ENCODE measurements at places on chromosomes 2 and 18.

GRCh38 chr2:128525653-128526052, 207.0 kb upstream of the HS6ST1 start:
- DNase-seq = no peak

- DNase-seq = no peak
These were observed 6.7 kb upstream of the ATG16L1 start for GRCh38 chr2:233244818-233245217.

GRCh38 chr2:32290000-32290339, 12.3 kb downstream of the YIPF4 start:
- DNase-seq = no peak

- DNase-seq = no peak
These were observed 7.2 kb downstream of the AGAP1 start for GRCh38 chr2:235500761-235501672.

DNA sequence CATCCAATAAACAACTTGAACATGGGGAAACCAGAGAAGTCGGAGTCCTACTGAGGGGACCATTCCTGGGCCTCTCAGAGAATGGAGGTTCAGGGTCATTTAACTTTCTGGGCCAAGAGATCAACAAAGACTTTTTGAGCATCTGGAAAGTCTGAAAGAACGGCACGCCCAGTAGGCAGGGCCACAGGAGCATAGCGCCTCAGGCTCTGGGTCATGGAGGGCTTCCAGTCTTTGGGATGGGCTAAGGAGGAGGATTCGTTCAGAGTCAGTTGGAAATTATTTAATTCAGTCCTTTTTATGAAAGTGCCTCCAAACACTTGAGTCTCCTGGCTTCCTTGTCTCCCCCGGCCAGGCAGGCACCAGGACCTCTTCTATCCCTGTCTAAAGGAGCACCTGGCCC, 101.1 kb upstream of the GLI2 start:
- no peak for DNase-seq

- DNase-seq = no peak
These were observed 2.4 kb upstream of the RBM45 start for GRCh38 chr2:178109813-178110212.

- no peak for DNase-seq
These were observed 60.8 kb downstream of the KIAA2012 start for GRCh38 chr2:202133909-202134265.

DNA sequence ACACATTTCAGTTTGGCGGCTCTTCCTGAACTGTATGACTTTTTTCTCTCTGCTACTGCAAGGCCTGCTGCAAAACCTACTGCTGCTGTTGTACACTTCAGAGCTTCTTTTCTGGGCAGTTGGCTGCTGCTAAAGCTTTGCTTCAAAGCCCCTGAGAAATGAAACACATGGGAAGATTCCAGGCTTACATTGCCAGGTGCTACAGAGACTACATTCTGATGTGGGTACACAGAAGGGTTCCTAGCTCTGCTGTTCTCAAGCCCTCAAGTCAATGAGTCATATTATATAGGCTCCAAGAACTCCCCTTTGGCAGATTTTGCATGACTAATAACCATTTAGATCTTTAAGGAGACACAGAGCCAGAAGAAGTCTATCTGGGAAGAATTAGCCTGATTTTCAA, 12.9 kb upstream of the PGAP1 start:
- no peak for DNase-seq

- no peak for DNase-seq
These were observed 116.2 kb downstream of the EML6 start for GRCh38 chr2:54839461-54840255.

- no peak for DNase-seq
These were observed 232.1 kb upstream of the TRIB2 start for GRCh38 chr2:12484536-12485115.

- DNase-seq = no peak
These were observed 104.1 kb upstream of the SEC11C start for GRCh38 chr18:59035591-59035990.

DNA sequence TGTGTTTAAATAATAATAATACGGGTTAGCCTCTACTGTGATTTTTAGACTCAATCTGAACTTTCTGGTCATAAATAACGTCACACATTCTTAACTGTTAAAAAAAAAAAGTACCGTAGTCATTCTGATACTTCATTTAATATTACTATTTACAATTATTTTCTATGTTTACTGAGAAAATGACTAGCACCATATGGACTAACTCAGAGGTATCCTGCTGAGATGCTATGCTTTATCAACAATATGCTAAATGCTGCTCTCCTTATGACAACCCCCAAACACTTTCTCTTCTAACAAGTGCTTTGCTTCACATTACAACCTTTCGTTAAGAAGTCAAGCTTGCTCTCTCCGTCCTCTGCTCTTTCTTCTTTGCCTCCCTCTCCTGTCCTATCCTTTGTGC, 182.1 kb downstream of the AFF3 start:
- DNase-seq = no peak

GRCh38 chr2:98247383-98247782, 98.9 kb upstream of the CNGA3 start:
- no peak for DNase-seq

DNA sequence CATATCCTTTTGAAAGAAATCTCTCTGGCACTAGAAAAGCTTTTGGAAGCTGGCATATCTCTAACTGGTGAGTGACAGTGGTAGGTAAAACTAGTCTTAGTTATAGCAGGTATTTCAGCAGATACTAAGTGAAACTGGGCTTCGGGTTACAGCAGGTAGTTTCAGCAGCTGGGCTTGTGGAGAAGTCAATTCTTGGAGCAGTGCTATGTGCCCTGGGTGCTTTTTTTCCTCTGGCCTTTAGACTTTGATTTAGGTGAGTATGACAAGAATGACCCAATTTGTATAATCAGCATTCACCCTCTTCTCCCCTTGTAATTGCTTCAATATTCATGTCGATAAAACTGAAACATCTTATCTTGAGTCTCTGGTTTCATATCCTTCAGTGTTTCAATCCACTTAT, 123.1 kb downstream of the KYNU start:
- no peak for DNase-seq

GRCh38 chr2:123895651-123896050, 129.4 kb upstream of the CNTNAP5 start:
- no peak for DNase-seq
